Cerebellar nuclear complex (tissue), 1 donor: ENCODE measurements at places on chromosomes 1 and 21.
A peak's percentile ranks its signal among the peaks of the same experiment; 100 is the strongest.

DNA sequence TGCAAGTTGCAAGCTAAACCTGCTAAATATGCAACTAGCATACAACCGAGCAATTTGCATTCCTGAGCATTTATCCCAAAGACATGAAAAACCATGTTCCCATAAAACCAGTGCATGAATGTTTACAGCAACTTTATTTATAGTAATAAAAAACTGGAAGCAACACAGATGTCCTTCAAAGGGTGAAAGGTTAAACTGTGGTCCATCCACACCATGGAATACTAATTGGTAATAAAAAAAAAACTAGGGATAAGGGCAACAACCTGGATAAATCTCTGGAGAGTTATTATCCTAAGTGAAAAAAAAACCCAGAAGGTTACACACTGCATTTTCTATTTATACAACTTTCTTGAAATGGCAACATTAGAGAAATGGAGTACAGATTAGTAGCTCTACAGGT is 474.1 kb downstream of the SMYD3 start:
- DNase-seq = no peak

- DNase-seq = no peak
Observed at GRCh38 chr1:201108614-201109013, 3.6 kb downstream of the CACNA1S start.

- no peak for DNase-seq
Observed at GRCh38 chr1:73106931-73107330, 824.6 kb upstream of the NEGR1 start.

- no peak for DNase-seq
Observed at GRCh38 chr1:229043115-229043514, 227.8 kb upstream of the RAB4A start.

DNA sequence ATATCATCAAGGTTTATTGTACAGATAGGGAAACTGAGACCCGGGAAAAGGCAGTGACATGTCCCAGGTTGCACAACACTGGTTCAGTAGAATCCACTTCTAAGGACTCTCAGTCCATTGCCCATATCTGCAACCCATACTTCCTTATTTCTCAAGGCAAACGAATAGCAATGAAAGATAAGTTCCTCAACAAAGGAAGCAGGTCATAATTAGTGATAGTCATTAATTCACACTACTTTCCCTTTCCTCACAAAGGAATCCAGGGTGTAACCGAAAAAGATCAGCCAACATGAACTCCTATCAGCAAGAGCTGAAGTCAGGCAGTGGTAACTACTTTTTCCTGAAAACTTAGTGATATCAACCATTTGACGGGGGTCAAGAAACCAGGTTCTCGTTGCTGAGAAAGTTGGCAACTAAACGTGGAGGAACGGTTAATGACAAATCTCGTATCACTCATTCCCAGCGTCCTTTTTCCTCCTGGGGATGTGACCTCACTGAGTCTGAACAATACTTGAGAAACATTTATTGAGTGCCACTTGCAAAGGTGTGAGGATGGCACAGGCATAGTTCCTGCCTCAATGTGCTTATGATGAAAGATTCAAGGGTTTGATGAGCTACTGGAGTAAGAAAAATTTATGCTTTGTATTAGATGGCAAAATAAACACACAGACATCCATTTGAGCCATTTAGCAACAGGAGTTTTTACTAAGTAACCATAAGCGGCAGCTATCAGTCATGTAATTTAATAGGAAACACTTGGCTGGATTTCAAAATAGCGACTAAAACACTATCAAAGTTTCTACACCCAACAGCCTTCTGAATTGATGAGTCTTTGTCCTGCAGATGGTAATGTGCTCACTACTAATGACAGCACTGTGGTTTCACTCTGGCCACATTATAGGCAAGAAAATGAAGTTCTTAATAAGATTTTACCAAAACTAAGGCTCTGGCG is 82.3 kb downstream of the PLPP3 start:
- DNase-seq = no peak

DNA sequence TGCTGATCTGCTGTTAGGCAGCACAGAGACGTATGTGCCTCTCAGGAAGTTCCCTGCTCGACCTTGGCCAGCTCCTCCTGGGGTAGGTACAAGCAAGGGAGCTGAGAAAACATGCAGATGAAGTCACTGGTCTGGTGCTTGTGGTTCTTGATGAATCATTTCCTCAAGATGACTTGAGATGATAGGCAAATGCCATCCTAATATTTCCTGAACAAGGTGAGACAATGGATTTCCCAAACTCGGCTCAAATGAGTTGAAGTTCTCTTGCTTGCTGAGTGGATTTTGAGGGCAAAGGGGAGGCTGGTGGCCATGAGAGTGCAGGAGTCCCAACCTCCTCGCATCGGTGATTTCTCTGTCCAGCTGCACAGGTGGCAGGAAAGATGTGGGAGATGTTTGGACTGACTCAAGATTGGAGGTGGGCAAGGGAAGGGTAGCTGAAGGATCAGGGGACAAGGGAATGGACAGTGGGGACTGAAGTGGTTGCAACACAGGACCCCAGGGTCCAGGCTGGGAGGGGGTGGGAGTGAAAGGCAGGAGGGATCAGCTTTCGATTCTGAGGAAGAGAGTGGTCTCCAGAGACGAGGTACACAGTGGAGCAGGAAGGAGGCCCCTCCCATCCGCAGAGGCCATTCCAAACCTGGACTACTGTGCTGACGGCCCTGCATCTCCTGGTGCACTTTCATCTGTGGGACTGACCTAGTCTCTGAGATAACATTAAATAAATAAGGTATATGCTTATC is 63.9 kb downstream of the CAPN2 start:
- no peak for DNase-seq

- no peak for DNase-seq
Observed at GRCh38 chr1:198465201-198466144, 75.0 kb downstream of the ATP6V1G3 start.

- no peak for DNase-seq
Observed at GRCh38 chr1:207084232-207084631, 4.4 kb upstream of the C4BPB start.

GRCh38 chr1:41758904-41759548 is 159.7 kb downstream of the HIVEP3 start:
- no peak for DNase-seq

- no peak for DNase-seq
Observed at GRCh38 chr1:42417166-42417565, 36.6 kb downstream of the RIMKLA start.

DNA sequence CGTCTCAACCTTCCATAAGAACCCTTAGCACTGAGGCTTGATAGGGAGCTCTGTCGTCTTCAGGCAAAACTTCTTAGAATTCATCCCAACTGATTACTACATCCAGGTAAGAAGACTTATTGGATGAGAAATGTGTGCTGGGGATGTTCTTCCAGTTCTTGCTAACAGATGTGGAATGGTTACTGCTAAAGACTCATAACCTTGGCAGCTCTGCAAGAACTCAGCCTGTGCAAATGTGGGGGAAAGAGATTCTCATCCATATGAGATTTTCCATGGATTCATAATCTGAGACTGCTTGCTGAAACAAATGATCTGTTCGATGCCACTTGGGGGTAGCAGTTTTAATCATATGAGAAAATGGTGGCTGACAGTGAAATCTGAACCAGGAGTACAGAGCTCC is 48.2 kb downstream of the NTPCR start:
- DNase-seq = no peak

- DNase-seq = peak; percentile 77
Observed at GRCh38 chr1:207867136-207868109, 43.5 kb downstream of the CD34 start.

- DNase-seq = no peak
Observed at GRCh38 chr1:168709405-168710363, 19.3 kb downstream of the DPT start.

- no peak for DNase-seq
Observed at GRCh38 chr1:166988974-166989515, at the start of gene MAEL. MAEL (plus strand) TSS chr1:166989280; CDS start chr1:166989353, 73 bp downstream.

- no peak for DNase-seq
Observed at GRCh38 chr1:235999259-235999925, 65.5 kb downstream of the NID1 start.

DNA sequence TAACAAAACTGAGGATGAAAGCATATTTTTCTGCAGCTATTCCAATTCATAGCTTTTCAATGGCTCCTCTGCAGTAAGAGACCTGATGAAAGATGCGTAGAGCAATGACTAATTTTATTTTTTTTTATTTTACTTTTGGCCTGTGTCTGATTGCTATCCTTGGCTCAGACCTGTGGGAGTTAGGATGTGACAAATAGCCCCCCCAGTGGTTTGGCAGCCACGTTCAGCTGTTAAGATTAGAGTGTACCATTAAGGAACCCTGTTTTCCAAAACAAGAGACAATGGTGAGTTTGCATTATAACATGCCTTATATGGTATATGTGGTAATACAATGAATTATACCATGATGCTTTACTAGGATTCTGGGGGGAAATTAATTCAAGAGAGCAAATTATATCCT is 264.7 kb downstream of the CACNA1E start:
- no peak for DNase-seq
